ENCODE measurements at places on chromosomes 13 and 19.
A peak's percentile ranks its signal among the peaks of the same experiment; 100 is the strongest.

DNA sequence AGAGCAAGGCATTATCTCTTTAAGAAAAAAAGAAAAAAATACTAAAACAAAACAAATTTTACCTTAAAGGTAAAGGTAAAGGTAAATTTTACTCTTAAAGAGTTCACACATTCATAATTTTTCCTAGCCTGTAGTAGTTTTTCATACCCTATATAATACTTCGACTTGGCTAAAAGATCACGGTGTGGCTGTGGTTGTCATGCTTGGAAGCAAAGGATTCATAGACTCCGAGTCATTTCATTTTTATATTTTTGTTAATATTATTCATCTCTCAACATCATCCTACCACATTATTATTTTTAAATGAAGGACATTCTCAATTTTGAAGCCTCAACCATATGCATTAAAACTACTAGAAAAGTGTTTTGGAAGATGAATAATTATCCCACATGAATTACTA is 52.7 kb downstream of the PIBF1 start:
- no peak for DNase-seq

- DNase-seq: no peak
These were observed 43.1 kb downstream of the PDS5B start for GRCh38 chr13:32629313-32629712.

DNA sequence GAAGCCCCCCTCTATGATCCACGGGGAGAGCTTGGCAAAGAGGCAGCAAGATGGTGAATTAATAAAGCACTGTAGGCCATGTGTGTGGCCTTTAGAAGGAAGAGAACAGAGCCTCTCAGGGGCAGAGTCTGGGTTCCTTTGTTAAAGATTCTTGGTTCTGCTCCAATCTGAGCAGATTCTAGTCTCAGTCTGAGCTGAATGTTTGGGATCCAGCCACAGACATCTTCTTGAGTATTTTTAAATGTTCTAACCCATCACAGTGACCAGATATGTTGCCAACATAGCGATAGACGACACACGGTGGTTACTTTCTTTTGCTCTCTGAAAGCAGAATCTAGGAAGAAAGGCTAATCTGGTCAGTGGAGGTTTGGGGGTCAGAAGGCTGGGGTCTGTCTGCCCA is 147.5 kb upstream of the GPR12 start:
- DNase-seq: no peak

- peak; percentile 60 for DNase-seq
These were observed 2.5 kb downstream of the ZC3H4 start for GRCh38 chr19:47111006-47111621.

GRCh38 chr13:99439850-99440604 is 61.2 kb upstream of the TM9SF2 start:
- no peak for DNase-seq

GRCh38 chr13:29991343-29991742 is 140.9 kb upstream of the UBL3 start:
- DNase-seq: peak; percentile 96

- no peak for DNase-seq
These were observed 619 bp downstream of the MEF2B start for GRCh38 chr19:19169236-19170052.

GRCh38 chr19:35773020-35773806 is 2.2 kb upstream of the ARHGAP33 start:
- DNase-seq: no peak

DNA sequence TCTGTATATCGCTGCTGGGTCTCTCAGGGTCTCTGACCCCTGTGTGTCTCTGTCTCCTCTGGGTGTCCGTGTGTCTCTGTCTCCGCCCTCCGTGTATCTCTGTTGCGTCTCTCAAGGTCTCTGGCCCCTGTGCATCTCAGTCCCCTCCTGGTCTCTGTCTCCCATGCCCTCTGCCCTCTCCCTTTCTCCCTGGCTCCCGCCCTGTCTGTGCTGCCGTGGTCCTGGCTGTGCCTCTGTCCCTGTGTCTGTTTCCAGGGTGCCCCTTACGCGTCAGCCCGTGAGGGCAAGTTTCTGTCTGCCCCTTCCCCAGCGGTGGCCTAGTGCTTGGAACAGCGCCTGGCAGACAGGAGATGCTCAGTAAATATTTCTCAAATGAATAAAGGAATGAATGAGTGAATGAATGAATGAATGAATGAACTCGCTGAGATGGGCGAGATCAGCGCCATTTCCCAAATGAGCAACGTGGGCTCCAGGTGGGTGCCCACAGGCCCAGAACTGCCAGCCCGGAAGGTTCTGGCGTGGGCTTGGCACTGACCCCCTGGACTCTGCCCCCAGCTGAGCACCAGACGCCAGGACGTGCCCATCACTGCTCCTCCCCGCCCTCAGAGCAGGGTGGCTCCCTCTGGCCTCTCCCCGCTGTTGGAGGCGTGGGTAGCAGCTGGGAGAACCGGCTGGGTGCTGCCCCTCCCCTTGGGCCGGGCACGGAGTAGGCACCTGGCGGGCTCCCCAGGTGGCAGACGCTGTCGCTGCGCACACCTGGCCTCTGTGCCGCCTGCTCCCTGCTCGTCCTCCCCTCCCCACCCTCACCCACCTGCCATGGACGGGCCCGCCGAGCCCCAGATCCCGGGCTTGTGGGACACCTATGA is at the start of gene SULT2B1:
TSS of gene SULT2B1 (plus strand) at position 736 of the 866 bp plus-strand sequence. CDS start at position 817, 81 bp downstream.
- DNase-seq: no peak

DNA sequence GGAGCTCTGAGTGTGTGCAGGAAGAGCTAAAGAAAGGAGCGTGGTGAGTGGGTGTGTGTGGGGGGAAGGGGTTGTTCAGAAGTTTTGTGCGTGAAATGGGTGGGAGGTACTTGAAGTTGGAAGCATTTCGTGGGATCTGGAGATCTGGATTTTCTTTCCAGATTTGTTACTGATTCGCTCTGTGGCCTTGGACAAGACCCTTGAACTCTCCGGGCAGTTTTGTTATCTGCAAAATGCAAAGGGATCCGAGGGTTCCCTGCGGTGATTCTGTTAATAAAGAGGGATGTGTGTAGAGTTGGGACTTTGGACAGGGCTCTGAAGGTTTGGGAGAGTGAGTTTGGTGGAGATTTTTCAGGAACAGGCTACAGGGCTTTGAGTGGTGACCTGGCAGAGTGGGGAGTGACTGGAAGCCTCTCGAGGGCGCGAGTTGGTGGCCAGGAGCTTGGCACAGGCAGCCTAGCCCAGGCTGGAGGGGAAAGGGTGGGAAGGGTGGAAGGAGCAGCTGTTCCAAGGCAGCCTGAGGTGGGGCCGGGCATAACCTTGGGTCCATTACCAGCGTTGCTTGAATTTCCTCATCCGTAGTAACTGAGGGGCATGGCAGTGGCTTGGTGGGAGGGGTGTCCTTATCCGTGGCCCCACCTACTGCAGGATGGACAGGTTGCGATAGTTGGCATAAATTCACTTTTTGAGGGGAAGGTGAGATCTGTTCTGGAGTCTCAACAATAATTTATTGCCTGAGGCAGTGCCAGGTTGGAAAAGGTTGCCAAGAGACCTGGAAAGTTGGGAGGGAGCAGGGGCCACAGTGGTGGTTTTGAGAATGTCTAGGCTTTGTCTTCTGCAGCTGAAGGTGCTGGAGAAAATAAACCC is 2.1 kb downstream of the ACTN4 start:
- peak; percentile 45 for DNase-seq

- peak; percentile 9 for DNase-seq
These were observed 590.8 kb downstream of the LMO7 start for GRCh38 chr13:76226941-76227340.

DNA sequence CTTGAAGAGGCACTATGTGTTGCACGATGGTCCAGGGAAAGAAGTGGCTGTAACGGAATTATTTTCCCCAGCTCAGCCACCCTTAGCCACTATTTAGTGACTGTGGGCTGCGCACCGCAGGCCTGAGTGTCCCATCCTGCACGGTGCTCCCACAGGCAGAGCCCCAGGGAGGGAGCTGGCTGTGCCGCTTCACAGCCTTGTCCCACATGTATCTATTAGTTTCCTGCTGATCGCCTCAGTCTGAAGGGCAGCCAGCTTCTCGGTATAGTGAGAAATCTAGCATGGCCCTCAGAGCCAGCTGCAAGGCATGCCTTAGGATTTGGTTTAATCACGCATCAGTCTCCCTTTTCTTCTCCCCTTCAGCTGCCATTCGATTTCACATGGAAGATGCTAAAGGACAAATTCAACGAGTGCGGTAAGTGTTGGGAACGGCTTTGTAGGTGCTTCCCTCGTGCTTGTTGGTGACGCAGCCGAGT is 15.7 kb downstream of the PRAM1 start:
- no peak for DNase-seq

DNA sequence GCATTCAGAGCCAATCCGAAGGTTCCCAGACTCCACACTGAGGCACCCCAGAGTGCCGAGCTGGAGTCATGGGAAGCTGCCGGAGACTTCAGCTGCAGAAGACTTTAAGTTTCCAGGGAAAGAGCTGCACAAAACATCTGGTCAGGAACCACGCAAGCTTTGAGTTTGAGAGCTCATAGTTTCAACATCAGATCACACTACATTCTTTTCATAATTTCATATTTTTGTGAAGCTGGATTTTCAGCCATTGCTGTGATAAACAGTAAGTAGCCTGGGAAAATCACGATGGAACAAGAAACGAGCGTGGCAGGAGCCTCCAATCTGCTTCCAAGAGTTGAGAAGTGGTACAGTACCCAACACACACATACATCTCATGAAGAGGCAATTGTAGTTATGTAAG is 25.5 kb upstream of the ATP12A start:
- no peak for DNase-seq

DNA sequence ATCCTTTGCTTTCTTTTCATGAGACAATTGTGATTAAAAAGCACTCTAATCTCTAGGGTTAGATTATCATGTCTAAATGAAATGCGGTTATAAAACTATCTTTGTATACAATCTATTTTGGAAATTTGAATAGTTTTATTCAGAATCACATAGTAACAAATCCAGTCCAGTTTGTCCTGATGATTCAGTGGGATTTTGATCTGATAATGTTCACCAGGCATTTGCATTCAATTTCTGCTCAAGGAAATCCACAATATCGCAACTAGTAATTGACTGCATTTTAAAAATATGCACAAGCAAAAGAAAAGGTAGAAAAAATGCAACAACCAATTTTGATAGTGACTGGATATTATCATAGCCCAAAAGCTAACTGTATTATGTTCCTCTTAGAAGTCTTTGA is 63.8 kb downstream of the ITGBL1 start:
- DNase-seq: no peak

- no peak for DNase-seq
These were observed 1.7 kb upstream of the IFT88 start for GRCh38 chr13:20565115-20565736.

GRCh38 chr19:48963371-48964204 is 1.5 kb upstream of the FTL start:
- peak; percentile 37 for DNase-seq

DNA sequence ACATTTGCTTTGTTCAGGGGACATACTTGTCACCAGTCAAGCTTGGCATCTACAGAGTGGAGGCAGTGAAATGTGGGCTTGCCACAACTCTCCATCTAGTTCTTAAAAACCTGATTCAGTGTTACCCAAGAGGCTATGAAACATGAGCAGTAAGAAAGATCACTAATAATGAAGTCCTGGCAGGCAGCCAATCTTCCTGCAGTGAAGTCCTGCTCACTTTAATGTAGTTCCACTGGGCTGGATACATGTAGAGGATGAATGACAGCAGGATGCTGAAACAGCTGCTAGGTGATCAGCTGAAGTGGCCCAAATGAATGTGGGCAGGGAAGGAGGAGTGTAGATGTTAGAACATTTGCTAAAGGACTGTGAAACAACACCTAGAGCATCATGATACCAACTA is 1213.1 kb downstream of the OLFM4 start:
- DNase-seq: peak; percentile 88

- no peak for DNase-seq
These were observed 19.0 kb downstream of the NLRP7 start for GRCh38 chr19:54928299-54928698.

- no peak for DNase-seq
These were observed 324.0 kb upstream of the SPRY2 start for GRCh38 chr13:80664950-80665349.

- DNase-seq: peak; percentile 95
These were observed 2.1 kb downstream of the PNMA8C start for GRCh38 chr19:46426506-46427162.

DNA sequence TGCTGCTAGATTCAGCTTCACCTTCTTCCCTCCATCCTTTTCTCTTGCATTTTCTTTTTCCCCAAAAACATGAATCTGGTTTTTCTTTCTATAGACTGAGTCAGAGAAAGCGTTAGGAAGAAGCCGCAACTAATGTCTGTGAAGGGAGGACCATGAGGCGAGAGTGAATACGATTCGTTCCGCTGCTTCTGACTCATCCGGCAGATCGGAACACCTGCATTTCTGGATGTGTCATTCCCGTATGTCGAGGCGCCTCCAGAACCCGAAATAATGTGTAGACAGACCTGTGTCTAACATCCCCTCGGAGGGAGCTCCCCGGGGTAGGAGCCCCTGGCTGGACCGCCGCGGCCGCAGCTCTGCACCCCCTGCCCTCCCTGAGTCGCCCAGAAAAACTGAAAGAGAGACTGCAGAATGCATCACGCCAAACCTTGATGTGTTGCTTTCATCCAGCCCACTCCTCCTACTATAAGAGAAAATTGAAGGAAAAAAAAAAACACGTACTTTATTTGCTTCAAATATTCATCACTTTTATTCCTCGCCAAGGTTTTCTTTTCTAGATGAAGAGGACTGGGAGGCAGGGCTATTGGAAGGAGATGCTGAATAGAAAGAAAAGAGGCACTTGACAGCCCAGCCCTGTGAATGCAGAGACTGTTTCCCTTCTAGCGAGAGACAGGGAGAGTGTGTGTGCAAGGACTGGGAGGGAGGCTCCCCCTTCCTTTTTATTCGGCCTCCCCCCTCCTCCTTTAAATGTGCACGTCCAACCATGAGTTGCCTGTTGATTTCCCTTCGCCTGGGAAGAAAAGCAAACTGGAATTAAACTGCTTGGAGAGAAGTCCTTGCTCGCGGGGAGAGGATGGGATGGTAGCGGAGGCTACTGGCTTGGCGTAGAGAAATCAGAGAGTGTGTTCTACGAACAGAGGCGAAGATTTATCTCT is 616 bp upstream of the PCDH17 start:
- DNase-seq: peak; percentile 58

DNA sequence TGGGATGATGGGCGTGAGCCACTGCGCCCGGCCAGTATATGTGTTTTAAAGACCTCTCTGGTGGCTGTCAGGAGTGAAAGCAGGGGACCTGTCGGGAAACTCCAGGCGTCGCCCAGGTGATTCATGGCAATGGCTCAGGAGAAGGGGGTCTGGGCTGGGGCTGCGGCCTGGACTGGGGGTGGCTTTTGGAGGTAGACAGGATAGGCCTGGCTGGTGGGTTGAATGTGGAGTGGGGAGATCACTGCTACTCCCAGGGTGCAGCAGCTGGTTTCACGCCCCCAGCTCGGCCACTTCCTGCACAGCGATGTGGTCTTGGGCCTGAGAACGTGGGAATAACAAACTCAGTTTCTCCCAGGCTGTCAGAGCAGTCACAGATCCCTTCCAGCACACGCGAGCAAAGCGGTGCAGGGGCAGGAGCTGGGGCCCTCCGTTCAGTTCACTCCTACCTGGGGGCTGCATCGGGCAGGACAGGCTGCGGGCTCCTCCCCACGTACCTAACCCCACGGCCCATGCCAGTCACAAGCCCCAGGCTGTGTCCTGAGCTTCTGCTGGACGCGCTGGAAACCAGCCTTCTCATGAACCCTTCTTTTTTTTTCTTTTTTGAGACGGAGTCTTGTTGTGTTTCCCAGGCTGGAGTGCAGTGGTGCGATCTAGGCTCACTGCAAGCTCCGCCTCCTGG is 18.9 kb downstream of the KDM4B start:
- DNase-seq: no peak
